ENCODE measurements at places on chromosomes 1 and 21. TPM values are rescaled to one million over a fixed set of nuclear protein-coding genes. Genes with fewer than 3 reads are reported as not detected.

RHD gene
- polyA plus RNA-seq = not detected

HRNR gene
- polyA plus RNA-seq = not detected

FAM163A gene
- polyA plus RNA-seq = not detected

BNIPL gene
- polyA plus RNA-seq = 0.26 TPM

HFM1 gene
- polyA plus RNA-seq = not detected

S100A1 gene
- not detected for polyA plus RNA-seq

PROX1 gene
- 2.2 TPM for polyA plus RNA-seq

ECM1 gene
- polyA plus RNA-seq = 20.5 TPM

PKP1 gene
- 0.01 TPM for polyA plus RNA-seq

ZSWIM5 gene
- 4.3 TPM for polyA plus RNA-seq

TFF2 gene
- polyA plus RNA-seq = not detected

GPR161 gene
- polyA plus RNA-seq = 34.7 TPM

Data from endothelial cell of umbilical vein (primary cell).